Renal cortical epithelial cell (primary cell): ENCODE measurements at places on chromosomes 1 and 21.
A peak's percentile ranks its signal among the peaks of the same experiment; 100 is the strongest.

DNA sequence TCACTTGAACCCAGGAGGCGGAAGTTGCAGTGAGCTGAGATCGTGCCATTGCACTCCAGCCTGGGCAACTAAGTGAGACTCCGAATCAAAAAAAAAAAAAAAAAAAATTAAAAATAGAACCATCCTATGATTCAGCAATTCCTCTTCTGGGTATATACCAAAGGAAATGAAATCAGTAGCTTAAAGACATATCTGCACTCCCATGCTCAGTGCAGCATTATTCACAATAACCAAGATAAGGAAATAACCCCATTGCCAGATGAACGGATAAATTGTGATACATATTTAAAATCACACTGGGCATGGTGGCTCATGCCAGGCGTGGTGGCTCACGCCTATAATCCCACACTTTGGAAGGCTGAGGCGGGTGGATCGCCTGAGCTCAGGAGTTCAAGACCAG lies 23.8 kb downstream of the ALDH9A1 start:
- DNase-seq: no peak

- DNase-seq: no peak
Observed at GRCh38 chr1:36095760-36096405, 7.2 kb downstream of the ADPRS start.

- DNase-seq: no peak
Observed at GRCh38 chr1:178518894-178519293, 6.0 kb downstream of the TEX35 start.

- no peak for DNase-seq
Observed at GRCh38 chr21:31382060-31382459, 38.0 kb upstream of the TIAM1 start.

GRCh38 chr1:227547310-227548118 lies 15.8 kb upstream of the ZNF678 start:
- DNase-seq: no peak

- peak; percentile 64 for DNase-seq
Observed at GRCh38 chr1:87249803-87250202, 78.9 kb upstream of the LMO4 start.

- DNase-seq: no peak
Observed at GRCh38 chr1:156384007-156384406, 15.0 kb downstream of the RHBG start.

DNA sequence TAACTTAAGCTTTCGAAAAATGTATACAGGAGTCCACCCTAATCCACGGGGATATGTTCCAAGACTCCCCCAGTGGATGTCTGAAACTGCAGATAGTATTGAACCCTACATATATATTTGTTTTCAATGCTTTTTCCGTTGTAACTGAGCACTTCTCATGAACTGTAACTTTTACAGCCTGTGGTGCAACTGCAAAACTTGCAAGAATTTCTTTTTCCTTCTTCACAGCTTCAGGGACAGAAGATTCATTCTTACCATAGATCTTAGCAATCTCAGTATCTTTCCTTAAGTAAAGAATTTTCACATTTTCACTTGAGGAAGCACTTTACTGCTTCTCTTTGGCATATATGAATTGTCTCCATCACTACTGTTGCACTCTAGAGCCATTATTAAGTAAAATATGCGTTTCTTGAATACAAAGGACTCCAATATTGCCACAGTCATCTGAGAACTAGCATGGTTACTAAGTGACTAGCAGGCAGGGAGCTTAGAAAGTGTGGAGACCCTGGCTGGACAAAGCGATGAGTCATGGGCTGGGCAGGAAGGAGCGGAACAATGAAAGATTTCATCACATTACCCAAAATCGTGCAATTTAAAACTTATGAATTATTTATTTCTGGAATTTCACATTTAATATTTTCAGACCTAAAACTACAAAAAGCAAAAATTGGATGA lies 14.1 kb downstream of the DPYD start:
- DNase-seq: peak; percentile 94

GRCh38 chr21:35942211-35943144 lies 117.8 kb downstream of the SETD4 start:
- DNase-seq: no peak

DNA sequence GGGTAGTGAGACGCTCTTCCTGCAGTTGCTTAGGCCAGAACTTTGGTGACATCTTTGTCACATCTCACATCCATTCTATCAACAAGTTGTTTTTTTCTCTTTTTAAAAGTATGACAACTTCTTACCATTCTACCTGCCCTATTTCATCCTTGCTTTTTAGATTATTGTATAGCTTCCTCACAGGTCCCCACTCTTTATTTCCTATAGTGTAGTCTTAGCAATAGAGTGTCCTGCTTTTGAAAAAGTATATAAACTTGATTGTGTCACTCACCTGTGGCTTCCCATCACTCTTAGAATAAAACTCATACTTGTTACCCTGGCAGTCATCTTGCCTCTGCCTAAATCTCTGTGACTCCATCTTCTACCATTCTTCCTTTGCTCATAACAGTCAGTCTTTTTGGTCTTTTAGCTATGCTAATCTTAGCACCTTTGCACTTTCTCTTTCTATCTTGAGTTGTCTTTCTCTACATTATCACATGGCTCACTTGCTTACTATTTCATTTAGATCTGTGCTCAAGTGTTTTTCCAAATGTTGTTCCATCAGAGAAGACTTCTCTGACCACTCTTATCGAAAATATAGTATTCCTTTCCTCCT lies 9.5 kb downstream of the CDC73 start:
- no peak for DNase-seq

DNA sequence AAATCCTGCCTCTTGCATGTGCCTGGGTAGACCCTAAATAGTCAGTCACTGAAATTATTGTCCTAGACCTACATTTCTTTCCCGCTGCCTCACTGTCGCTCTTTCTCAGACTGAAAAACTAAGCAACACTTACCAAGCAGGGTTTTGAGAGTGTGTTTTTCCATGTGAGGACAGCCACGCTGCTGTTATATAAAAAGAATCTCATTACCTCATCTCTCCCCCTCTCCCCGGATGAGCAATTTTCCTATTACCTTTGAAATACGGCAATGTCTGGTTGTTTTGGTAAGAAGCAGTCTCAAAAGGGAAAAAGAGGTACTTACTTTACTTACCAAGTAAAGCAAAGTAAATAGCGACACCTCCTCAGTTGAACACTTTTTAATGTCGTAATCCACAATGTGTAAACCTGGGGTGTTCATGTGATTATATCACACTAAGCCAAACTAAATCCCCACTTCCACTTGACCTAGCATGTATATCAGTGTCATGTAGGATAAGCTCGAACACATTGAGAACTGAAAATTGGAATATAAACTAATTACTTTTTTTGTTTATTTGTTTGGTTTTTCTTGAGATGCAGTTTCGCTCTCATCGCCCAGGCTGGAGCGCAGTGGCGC lies 12.2 kb upstream of the VN1R5 start:
- peak; percentile 1 for DNase-seq

- no peak for DNase-seq
Observed at GRCh38 chr1:168518201-168518689, 25.6 kb downstream of the XCL2 start.

GRCh38 chr1:14681182-14681581 lies 82.7 kb downstream of the KAZN start:
- DNase-seq: peak; percentile 21

DNA sequence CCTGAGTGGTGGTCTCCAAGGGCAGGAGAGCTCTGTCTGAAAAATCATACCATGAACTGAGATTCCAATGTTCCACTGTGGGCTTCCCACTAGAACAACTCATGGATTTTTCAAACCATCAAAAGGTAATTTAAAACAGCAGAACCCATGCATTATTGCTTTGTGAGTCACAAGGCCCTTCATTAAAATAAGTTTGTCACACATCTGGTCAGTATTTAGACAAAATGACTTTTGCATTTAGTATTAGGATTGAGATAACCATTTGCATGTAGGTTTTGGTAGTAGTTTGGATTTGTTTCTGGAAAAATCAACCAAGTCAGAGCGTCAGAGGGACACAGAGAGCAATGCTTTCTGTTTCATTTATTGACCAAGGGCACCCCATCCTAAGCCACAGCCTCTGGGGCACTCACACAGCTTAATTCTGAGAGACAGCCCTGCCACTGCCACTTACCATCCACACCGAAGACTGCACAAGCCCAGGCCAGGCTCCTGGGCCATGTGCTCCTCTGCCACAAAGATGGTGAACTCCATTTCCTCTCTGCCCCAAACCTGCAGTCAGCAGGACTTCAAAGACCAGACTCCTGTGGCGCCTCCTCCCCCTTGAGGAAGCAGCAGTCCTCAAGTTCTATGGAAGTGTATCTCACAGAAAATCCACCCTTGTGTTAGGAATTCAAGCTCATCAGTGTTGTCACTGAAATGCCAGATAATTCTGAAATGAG lies 132.6 kb upstream of the DUSP10 start:
- peak; percentile 30 for DNase-seq

- no peak for DNase-seq
Observed at GRCh38 chr1:29868096-29868495, 631.8 kb downstream of the PTPRU start.

DNA sequence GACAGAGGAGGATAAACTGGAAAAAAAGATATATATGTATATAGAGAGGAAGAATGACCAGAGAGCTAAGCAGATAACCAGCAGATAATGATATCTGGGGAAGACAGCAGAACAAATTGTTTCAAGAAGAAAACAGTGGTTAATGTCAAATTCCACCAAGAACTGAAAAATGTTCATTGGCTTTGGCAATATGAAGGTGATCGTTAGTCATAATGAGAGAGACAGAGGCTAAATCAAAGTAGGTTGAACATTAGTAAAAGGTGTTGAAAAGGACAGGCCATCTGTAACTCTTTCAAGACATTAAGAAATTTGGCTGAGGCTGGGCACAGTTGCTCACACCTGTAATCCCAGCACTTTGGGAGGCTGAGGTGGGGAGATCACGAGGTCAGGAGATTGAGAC lies 25.3 kb upstream of the CR2 start:
- DNase-seq: no peak

GRCh38 chr1:31795801-31796621 lies 19.8 kb downstream of the SPOCD1 start:
- DNase-seq: peak; percentile 42

DNA sequence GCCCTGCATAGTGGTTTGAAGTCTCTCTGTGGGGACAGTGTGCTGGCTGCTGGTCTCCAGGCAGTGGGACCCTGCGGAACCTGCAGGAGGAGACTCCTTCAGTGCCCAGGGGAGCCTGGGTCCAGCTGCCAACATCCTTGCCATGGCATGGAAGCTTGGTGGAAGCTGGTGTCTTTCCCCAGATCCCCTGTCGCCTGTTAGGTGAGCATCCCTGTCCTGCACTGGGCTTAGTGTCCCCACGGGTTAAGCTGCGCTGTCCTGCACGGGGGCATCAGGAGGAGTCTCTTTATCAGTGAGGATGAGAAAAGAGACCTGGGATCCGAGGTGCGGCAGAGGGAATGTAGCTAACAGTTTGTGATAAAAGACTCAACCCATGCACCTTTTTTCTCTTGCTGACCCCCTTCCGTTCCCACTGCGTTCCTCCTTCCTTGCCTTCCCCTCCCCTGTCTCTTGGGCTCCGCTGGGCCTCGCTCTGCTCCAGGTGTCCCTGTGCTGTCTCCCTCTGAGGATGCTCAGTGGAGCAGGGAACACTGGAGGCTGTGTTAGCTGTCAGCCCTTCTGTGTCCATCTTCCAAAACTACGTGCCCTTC lies 59.3 kb downstream of the SLC37A1 start:
- no peak for DNase-seq

DNA sequence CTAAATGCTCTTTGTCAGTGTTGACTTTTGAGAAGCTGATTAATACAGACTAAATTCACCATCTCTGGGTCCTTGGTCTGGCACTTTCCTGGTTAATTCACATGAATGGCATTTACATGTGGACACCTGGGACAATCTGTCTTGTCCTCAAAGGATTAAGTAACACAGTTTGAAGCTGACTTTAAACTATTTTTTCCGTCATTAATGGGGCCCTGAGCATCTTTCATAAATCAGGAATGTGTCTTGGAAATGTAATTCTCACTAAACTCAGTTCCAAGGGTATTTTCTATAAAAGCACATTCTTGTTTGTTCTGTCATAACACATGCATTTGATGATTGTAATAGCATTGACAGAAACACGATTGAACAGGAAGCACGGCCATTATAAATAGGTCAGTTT lies 26.7 kb upstream of the NBL1 start:
- no peak for DNase-seq

- no peak for DNase-seq
Observed at GRCh38 chr21:46057111-46057709, 40.7 kb upstream of the COL6A2 start.

DNA sequence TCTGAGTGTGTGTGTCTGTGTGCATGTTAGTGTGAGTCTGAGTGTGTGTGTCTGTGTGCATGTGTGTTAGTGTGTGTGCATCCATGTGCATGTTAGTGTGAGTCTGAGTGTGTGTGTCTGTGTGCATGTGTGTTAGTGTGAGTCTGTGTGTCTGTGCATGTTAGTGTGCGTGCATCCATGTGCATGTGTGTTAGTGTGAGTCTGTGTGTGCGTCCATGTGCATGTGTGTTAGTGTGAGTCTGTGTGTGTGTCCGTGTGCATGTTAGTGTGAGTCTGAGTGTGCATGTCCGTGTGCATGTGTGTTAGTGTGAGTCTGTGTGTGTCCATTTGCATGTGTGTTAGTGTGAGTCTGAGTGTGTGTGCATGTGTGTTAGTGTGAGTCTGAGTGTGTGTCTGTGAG lies 76.6 kb upstream of the ACTRT2 start:
- DNase-seq: no peak

DNA sequence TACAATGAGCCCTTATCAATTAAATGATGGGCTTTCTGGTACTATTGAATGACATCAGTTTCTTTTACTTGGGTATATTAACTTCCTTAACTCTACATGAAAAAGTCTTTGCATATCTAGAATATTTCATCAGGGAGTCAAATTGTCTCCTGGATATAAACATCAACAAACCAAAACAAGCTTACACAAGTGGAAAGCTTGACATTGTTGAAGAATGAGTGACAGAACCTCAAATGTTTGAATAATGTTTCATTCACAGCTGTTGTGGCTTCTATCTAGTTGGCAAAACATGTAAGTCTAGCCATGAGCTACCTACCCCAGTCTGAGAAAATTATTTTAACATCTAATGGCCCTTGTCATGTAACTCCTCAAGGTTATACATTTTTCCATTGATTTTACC lies 604.8 kb upstream of the ADAMTS5 start:
- DNase-seq: peak; percentile 99

DNA sequence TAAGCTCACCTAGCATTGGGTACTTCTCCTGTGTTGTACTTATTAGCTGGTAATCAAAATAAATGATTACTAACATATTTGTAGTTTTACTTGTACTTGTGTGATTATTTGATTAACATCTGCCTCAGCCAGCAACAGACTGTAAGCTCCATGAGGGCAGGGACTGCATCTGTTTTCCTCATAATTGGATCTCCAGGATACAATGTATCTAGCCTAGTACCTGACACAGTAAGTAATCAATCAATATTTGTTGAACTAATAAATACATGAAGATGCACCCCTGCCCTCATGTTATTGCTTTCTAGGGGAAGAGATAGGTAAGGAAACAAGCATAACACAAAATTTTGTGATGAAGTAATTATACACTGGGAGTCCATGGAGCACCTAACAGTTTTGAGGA lies 101.5 kb downstream of the TENT5C start:
- no peak for DNase-seq

DNA sequence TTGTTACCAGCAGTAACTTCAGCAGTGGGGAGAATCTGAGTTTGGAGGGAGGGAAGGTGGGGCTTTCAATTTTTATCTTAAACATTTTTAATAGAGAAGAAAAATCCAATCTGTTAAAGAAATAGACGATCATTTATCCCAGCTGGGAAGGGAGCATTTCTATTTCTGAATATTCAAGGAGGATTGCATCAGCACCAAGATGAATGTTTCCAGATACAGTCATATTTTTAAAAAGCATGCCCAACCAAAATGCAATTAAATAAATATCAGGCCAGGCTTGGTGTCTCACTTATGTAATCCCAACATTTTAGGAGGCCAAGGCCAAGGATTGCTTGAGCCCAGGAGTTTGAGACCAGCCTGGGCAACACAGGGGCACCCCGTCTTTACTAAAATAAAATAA lies 1.7 kb upstream of the ATP1A4 start:
- no peak for DNase-seq
